ENCODE measurements at places on chromosomes 11 and 22.
A peak's percentile ranks its signal among the peaks of the same experiment; 100 is the strongest.

DNA sequence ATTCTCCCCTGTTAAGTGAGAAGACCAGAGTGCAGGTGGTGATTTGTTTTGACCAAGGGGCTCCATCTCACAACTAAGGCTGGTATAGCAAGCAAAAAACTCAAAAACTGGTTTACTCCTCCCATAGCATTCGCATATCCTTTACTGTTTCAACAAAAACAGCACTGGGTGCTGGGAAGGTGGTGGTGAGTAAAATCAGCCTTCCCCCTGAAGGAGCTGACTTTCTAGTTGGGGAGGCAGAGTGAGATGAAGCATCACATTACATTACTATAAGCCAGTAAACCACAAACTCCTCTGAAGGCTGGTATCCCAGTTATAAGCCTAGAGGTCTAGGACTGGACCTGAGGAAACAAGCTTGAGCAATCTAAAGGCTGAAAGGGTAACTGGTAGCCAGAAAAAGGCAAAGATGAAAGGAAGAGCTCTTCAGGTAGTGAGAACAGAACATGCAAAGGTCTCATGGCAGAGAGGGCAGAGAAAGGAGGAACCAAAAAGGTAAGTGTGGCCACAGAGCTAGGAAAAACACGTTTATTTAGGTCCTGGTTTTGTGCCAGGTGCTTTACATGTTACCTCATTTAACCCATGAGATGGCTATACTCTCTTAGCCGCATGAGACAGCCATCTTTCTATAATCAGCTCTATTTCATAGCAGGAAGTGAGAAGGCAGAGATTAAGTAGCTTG lies 22.3 kb downstream of the TMEM123 start:
- no peak for DNase-seq

- DNase-seq = no peak
These were observed 20.3 kb downstream of the TEF start for GRCh38 chr22:41401781-41402648.

GRCh38 chr11:93935826-93936225 lies 85.3 kb upstream of the HEPHL1 start:
- no peak for DNase-seq

DNA sequence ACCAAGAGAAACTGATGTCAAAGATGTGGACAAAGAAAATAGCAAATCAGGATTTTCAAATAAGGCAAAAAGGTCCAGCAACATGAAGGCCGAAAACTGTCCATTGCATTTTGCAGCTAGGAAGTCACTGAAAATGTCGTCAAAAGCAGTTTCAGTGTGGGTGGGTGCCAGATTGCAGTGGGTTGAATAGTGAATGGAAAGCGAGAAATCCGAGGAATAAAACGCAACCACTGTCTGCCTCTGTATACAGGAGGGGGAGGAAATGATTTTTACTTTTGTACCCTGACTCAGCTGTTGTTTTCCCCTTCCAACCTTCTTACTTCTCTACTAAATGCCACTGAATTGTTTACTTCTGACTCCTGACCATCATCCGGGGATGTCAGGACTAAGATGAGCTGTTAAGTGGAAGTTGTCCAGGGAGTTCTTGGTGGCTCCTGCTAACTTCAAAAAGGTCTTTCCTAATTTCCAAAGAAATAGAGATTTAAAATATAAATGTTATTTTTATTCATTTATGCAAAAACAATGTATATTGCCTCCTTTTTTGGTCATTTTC lies 64.9 kb upstream of the BIRC3 start:
- DNase-seq = no peak

GRCh38 chr11:22671751-22672150 lies 5.3 kb downstream of the GAS2 start:
- no peak for DNase-seq

DNA sequence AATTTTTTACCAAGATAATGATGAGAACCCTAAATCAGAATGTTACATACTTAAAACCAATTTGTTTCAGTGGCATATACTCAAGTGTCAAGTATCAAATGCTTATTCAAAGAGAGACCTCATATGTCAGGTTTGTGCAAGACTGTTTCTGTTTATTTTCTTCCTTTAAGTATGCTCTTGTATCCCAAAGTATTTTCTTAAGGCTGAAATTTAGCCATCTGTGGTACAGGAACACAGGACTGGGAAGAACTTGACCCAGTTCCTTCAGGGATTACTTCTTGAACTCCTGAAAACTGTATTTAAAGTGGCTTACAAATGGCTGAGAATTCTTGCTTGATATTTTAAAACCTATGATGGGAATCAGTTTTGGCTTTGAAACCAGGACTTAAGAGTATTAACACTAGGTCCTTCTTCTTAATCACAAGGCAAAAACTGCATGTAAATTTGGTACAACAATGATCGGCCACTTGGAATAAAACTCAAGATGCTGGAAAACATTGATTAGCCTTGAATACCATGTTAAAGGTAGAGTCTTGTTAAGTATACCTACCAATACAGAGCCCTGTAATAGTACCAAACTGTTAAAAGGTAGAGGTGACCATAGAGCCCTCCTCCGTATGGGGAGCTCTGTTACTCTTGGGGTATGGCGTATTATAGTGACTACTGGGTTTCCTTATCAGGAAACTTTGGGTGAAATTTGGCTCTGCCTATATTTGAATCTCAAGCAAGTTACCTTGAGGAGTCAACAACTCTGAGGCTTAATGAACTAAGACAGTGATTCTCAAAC lies 95.9 kb downstream of the BLID start:
- DNase-seq = no peak

DNA sequence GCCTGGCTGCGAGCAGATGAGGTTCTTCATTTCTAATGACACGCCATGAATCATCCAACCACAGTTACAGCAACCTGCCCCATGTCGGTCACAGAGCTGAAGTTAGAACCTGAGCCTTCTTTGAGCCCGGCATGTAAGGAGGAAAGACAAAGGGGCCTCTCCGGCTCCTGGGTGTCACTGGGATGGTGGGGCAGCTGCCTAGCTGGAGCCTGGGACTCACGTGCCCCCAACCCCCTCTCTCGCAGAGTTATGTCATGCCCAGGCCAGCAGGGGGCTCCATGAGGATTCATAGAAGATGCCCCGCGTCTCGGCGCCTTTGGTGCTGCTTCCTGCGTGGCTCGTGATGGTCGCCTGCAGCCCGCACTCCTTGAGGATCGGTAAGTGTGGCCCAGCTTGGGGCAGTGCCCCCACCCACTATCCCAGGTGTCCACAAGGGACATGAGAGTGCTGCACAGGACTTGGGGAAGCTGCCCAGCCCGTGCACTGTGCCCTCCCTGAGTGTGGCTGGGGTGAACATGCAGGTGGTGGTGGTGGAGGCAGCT lies 148.5 kb downstream of the GRIK4 start:
- peak; percentile 77 for DNase-seq

GRCh38 chr22:43002202-43002586 lies 12.8 kb downstream of the PACSIN2 start:
- no peak for DNase-seq

DNA sequence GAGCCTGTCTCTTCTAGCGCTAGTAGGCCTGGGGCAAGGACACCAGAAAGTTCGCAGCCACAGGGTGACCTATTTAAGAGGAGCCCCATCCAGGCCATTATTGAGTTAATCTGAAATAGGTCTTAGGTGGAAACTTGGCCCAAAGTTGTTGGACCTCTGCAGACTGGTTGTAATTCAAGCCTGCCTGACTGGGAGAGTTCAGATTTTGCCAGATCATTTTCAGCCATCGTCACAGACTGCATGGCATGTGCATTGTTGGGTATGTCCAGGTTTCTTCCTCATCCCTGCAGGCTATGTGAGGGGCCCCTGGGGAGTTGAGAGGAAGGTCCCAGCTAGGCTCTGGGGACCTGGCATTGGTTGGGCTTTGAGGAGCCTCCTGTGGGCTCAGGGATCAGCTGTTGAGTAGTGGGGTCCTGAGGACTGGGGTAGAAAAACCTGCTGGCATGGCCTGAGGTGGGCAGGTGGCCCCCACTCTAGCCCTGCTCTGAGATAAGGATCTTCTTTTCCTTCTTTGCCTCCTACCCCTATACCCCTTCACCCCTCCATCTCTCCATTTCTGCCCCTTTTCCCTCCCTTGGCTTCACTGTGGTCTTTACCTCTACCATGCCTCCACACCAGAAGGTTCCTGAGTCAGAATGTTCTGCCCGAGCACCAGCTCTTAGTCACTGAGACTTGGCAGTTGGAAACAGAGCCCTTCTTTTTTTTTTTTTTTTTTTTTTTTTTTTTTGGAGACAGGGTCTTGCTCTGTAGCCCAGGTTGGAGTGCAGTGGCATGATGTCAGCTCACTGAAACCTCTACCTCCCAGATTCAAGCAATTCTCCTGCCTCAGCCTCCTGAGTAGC lies 112.7 kb downstream of the MORC2 start:
- peak; percentile 4 for DNase-seq

DNA sequence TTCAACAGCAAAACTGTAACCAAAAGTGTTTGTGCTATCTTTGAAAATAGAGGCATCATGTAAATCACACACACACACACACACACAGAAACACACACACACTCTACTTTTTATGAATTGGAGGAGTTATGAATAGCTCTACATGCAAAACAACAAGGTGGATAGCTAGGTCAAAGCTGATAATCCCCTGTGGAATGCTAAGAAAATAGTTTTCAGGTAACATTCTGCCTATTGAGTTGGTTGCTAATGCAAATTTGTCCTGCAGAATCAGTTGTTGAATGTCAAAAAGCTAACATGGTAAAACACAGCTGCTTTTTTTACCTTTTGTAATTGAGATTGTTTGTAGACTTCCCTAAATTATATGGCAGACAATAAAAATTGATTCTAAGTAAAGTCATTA lies 1658.4 kb upstream of the RAG2 start:
- no peak for DNase-seq

GRCh38 chr11:2212411-2213251 lies 41.0 kb upstream of the TH start:
- DNase-seq = no peak

DNA sequence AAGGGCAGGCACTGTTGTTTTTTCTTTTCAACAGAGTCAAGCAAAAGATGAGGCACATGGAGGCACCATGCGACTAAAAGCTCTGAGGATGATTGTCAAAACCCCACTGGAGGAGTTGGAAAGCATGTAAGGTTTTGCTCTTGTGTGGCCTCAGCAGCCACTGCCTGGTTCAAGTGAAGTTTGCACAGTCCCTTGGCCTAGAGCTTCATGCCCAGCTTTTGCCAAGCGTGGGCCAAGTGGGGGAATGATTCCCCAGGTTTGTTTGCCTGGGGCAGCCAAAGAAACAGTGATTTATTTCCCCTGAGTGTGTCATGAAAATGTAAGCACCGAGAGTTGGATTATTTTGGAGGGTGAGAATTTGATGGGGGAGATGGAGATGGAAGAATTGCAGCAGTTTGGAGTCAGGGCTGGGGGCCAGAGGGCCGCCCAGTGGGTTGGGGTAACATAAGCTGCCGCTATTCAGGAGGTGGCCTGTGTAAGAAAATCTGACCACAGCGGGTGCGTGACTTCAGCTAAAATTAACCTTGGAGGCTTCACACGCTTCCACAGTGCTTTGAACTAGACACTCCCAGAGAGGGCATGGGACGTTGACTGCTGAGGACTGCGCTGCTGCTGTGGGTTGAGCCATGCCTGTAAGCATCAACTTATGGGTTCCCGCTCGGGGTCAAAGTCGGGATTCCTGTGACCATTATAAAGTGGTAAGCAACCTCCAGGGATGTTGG lies 100.7 kb downstream of the NAV2 start:
- DNase-seq = no peak

DNA sequence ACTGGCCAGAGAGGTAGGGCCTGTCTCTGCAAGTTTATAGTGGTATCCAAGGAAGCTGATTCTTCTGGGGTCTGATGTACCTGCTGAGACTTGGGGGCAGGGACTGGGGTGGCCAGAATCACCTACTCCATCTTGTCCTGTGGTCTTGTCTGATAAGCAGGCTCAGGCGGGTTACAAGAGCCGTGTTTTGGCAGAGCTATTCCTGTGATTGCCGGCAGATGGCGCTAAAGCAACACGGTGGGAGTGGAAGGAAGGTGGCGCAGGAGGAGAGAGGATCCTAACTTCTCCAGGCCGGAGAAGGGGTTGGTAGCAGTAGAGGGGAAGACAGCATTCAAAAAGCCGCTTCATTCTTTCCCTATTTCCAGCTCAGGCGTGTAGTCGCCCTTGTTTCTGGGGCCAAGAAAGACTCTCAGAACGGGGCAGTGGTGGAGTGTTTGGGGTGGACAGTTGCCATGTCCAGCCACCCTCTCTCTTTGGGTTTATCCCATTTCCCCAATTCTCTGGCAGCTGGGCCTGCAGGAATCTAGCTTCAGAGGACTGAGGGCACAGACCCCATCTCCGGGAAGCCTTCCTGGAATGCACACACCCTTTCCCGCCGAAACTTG lies 15.1 kb downstream of the CHRM1 start:
- DNase-seq = peak; percentile 87

DNA sequence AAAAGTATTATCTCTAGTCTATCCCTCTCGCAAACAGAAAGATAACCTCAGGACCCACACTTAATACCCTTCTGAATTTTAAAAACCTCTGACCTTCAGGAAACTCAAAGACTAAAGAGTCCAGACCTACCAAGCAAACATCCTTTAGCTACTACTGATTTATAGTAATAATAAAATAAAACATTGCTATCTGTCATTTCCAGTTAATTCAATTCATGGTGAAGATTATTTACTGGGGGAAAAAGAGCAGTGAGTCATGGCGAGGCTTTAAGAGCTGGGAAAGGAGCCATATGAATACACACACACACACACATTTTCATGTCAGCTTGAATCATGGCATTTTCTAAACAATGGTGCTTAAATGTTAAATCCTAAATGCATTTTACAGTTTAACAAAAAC lies 87.1 kb downstream of the FAM76B start:
- DNase-seq = no peak

GRCh38 chr22:20240447-20240764 lies 27.7 kb downstream of the RTN4R start:
- DNase-seq = no peak
